RPMI7951 (cell line): ENCODE measurements at places on chromosomes 5 and 9.

DNA sequence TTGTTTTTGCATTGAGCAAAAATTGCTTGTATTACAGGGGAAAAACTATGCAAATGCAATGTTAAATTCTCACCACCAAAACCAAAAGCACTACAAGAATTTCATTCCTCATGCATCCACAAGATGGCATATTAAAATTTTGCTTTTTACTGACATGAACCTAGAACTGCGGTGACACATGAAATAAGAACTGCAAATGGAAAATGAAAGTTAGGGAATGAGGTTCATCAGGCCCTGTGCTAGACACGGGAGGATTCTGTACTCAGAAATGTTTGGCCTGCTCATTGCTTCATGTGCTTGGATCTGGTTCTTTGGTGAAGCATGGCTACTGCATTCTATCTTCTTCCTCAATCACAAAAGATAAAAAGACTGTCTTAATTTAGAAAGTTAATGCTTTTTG is 9.1 kb upstream of the RFK start:
- peak; percentile 76 for DNase-seq

- peak; percentile 87 for DNase-seq
Observed at GRCh38 chr5:146731909-146732659, 146.5 kb downstream of the PPP2R2B start.

GRCh38 chr9:130940693-130941576 is 1.9 kb upstream of the FIBCD1 start:
- DNase-seq, result no peak

DNA sequence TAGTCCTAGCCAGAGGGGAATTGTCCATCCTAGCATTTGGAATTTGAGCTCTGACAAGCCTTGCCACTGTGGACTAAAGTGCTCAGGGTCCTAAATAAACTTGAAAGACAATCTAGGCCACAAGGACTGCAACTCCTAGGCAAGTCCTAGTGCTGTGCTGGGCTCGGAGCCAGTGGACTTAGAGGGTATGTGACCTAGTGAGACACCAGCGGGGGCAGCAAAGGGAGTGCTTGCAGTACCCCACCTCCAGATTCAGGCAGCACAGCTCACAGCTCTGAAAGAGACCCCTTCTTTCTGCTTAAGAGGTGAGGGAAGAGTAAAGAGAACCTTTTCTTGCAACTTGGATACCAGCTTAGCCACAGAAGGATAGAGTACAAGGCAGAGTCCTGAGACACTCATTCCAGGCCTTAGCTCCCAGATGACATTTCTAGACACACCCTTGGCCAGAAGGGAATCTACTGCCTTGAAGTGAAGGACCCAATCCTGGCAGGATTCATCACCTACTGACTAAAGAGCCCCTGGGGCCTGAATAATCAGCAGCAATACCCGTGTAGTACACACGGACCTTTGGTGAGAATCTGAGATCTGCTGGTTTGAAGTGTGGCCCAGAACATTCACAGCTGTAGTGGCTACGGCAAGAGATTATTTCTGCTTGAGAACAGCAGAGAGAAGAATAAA is 164.6 kb downstream of the CCDC171 start:
- DNase-seq, result peak; percentile 1

DNA sequence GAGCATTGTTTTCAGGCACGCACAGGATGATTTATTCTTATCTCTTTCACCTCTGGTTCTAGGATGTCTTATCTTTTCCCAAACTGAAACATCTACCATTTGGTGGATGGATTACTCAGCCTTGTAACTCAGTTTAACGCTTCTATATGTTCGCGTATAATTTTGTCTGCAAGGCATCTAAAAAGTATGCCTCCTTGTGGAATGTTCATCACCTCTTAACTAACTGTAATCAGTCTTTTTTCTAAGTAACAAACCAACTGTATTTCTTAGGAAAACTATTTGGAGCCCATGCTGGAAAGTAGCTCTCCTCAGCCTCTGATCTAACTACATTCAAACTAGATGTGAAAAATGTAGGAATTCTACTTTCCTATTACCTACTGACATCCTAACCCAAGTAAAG is 11.5 kb upstream of the F2RL2 start:
- no peak for DNase-seq

DNA sequence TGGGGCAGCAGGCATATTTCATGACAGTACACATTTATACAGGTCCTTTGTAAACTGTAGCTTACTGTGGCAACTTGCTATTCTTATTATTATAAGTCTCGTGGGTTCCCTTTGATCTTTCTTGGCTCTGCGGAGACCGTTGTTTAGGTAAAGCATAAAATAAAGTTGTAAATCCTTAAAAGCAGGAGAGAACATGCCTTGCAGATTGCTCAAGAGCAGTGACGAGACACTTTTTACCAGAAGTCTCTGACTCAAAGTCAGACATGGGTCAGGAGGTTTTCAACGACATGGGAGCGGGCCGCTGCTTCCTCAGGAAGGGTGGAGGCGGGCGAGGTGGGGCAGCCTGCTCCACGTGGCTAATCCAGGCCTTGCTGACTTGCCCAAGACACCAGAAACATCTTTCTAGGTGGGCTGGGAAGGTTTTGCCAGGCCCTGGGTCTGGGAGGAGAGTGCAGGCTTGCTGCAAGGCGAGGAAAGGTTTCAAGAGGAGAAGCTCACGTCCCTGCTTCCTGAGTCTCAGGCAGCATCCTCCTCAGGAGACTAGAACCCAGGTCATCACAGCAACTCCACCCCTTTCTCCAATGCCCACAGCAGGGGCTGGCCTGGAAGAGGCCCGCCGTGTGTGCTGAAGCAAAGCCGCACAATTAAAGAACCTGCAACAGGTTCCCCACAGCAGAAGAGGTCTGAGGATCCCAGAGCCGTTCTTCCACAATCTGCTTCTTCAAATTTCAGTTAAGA is 6.5 kb downstream of the TBC1D2 start:
- peak; percentile 16 for DNase-seq

DNA sequence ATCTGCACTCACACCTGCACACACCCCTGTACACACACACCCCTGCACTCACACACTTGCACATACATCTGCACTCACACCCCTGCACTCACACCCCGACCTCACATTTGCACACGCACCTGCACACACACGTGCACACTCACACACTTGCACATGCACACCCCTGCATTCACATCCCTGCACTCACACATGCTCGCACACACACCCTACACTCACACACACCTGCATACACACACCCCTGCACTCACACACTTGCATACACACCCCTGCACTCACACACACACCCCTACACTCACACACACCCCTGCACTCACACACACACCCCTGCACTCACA is 27.5 kb downstream of the GLT6D1 start:
- no peak for DNase-seq
